ENCODE measurements at places on chromosomes 16 and 17. TPM values are rescaled to one million over a fixed set of nuclear protein-coding genes. Genes with fewer than 3 reads are reported as not detected.

FA2H gene
- total RNA-seq, result not detected

CPHXL2 gene
- not detected for total RNA-seq

PRCD gene
- total RNA-seq, result not detected

LGALS9B gene
- not detected for total RNA-seq

KCNH6 gene
- 0.28 TPM for total RNA-seq

- DNase-seq, result no peak
Measured at GRCh38 chr16:57701759-57702371, 7.3 kb downstream of the DRC7 start.

GRCh38 chr16:64745258-64745930 lies 376.5 kb downstream of the CDH11 start:
- DNase-seq, result peak; percentile 23

DNA sequence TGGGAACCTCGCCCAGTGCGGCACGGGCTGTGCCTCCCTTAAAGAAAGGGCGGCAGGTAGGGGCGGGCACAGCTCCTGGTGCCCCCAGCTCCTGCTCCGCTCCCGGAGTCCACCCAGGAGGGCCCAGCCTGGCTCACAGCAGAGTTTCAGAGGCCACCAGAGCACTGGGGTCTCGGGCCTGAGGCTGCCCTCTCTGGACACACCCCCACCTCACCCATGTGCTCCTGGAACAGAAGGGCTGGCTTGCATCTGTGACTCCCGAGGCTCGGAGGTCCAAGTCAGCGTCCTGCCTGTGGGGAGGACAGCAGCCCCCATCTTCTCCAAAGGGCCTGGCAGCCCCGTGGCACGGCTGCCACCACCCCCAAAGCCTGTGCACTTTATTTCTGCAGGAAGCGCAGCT lies 62.7 kb downstream of the RBFOX3 start:
- no peak for DNase-seq

DNA sequence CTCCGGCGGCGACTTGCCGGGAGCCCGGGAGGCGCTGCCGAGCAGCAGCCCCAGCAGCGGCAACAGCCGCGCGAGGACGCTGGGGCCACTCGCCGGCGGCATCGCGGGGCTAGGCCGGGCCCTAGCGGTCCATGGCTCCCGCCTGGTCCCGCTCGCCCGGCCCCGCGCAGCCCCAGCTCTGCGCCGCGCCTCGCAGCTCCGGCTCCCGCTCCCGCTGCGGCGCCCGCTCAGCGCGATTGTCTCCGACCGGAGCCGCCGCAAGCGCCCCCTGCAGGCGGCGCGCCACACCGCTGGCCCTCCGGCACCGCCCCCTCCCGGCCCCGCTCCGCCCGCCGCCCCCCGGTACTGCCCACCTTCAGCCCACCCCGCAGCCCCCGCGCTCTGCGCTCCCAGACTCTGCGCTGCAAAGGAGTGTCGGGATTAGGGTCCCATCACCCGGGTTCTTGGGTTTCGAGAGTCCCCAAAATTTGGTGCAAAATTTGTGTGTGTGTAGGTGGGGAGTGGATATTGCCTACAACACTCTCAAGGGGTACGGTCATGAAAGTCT lies at the start of gene FAM171A2:
TSS of gene FAM171A2 (minus strand) at position 241 of the 547 bp plus-strand sequence. CDS start at position 102, 139 bp downstream.
- peak; percentile 41 for DNase-seq

GRCh38 chr17:29589524-29590410 lies at the start of gene GIT1:
Gene GIT1, minus strand, starts transcription at chr17:29589648. Its CDS starts 270 bp downstream, at chr17:29589378.
- DNase-seq, result peak; percentile 78

GRCh38 chr16:4205971-4206370 lies 35.9 kb downstream of the SRL start:
- no peak for DNase-seq

GRCh38 chr16:50393858-50394802 lies 25.3 kb upstream of the BRD7 start:
- DNase-seq, result no peak

- DNase-seq, result no peak
Measured at GRCh38 chr17:28554565-28554964, 2.1 kb upstream of the UNC119 start.

DNA sequence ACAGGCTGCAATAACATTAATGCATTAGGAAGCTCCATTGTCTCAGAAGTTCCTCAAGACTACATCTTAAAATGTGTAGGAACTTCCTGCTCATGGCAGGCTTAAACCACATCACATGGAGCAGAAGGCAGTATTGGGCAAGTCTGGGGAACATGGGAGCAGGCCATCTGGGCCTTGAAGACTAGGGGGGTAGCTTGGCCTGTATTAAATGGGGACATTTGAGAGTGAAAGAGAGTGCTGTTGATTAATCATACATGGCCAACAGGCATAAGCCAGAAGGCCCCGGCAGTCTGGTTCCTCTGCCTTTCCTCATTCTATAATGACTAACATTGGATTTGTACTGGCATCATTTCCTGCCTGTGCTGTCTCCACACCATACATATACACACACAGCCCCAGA lies 25.2 kb upstream of the SLC5A11 start:
- peak; percentile 44 for DNase-seq

GRCh38 chr17:79469646-79470045 lies 141.2 kb downstream of the RBFOX3 start:
- DNase-seq, result no peak

DNA sequence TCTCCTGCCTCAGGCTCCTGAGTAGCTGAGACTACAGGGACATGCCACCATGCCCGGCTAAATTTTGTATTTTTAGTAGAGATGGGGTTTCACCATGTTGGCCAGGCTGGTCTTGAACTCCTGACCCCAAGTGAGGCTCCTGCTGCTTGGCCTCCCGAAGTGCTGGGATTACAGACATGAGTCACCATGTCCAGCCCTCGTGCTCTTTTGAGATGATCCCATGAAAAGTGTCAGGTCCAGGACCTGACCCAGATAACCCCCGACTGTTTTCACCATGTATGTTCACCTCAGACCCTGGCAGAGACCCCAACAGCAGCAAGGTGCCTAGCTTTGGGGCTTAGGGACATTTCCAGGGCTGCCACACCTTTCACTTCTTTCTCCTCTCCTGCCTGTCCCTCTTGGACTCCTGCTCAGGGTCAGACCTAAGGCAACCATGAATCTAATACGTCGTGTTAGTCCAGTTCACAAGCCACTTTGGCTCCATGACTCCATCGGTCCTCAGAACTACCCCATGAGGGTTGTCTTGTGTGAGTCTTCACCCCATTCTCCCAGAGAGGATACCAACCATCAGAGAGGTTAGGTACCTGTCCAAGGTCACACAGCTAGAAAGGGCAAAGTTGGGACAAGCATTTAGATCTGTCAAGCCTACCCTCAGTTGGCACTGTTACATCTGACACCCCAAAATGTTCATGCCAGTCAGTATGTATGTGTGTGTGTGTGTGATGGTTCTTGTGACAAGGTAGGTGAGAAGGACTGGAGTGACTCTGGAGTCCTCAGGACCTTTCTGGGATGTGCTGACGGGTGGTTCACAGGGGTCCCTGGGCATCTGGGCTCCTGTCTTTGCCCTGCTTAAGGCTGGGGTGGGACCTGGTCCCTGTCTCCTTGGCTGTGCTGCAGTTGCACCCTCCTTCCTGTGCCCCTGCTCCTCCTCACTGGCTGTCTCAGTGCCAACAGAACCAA lies 23.1 kb upstream of the MAP3K14 start:
- DNase-seq, result no peak

DNA sequence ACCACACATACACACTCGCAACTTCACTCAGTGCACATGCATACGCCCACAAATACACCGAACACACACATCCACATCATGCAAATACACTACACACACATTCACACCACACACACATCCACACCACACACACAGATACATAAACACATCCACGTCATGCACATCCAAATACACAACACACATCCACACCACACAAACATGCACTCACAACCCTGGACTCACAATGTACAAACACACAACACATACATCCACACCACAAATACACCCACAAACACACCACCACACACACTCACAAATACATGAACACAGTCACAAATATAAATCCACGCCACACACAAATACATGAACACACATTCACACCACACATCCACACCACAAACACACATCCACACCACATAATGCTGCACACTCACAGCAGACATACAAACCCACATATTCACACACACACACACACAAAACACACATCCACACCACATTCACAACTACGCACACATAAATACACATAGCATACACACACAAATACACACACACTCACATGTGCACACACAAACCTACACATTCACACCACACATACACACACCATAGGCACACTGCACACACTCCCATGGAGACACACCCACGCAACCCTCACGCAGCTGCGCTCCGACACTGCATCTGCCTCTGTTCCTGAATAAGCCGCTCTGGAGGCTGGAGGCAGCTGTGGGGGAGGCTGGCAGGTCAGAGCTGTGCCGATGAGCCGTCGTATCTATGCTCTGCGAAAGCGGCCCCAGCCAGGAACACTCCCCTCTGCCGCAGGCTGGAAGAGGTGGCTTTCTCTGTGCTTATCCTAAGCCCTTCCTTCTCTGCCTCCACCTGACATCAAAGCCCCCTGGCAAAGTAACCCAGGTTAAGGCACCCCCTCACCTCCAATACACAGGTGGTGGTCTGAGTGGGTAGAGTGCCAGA lies 141.8 kb downstream of the GRIN2A start:
- no peak for DNase-seq

GRCh38 chr17:33684735-33685134 lies 391.6 kb upstream of the ASIC2 start:
- DNase-seq, result no peak

DNA sequence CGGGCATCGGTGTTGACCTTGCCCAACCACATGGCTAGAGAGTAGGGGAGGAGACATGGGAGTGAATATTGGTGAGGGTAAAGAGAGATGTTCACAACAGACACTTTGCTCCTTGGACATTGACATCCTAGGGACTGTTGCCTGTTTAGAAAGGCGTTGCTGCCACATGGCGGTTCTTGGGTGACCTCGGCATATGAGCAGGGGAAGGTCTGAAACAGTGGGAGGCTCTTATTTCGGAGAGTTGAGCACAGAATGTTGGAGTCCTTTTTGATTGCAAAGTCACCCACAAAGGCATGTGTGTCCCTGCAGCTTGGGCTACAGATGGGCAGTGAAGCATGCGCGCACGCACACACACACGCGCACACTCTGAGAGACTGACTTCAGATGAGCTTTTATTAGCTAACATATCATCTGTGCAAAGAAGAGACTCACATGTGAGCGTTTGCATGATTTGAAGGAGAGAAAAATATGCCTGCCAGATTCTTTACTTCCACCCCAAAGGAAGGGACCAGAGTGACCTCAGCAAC lies 104.4 kb downstream of the SHISA9 start:
- no peak for DNase-seq

- DNase-seq, result no peak
Measured at GRCh38 chr17:64148699-64149098, 18.8 kb upstream of the ERN1 start.

- no peak for DNase-seq
Measured at GRCh38 chr17:73187203-73187769, 5.6 kb upstream of the COG1 start.

DNA sequence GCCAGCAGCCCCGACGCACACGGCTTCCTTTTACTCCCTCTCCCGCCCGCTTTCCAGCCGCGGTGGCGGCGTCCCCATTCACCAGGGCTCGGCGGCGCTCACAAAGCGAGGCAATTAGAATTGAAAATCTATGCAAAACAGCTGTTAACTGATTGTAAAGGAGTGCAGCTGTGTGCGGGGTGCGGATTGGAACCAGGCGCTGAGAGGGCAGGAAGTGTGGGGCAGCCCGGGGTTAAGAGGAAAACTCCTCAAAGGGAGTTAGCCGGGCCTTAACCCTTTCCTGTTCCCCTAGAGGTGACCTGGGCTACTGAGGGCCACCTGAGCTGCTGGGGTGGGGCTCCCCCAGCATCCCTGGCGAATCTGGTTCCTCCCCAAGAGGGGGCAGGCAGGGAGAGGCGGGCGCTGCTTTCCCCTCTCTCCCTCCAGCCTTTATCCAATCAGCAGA lies 5.8 kb upstream of the GSE1 start:
- DNase-seq, result no peak

- no peak for DNase-seq
Measured at GRCh38 chr16:77434530-77435271, at the start of gene ADAMTS18. Gene ADAMTS18, minus strand, starts transcription at chr16:77435034. Its CDS starts 339 bp downstream, at chr16:77434695.

DNA sequence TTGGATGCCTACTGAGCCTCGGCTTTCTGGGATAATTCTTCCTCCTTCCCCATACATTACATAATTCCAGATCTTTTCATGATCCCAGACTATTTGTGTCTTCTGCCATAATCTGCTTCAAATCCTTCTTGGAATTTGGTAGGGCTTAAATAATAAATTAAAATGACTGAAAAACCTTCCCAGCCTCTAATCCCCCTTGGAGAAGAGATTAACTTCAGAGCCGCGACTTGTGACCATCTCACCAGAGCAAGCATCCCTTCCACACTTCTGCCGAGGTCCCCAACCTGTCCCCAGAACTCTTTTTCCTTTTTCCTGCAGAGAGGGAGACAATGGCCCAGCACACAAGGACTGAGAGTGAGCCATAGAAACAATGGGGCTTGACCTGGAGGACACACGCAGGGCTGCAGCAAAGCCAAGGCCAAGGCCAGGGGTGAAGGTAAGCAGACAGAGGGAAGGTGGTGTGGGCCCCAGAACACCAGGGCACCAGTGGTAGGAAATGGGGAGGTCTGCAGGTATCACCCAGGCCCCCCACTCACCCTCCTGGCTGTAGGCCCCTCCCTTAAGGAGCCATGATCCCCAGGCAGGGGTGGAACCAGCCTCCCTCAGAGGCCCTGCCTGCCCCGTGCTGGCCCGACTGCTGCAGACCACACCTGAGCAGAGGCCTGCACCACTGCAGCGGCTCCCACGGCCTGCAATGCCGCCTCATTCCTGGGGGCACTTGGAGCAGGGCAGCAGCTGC lies 9.6 kb upstream of the BCAR1 start:
- no peak for DNase-seq

- peak; percentile 37 for DNase-seq
Measured at GRCh38 chr16:86398201-86398600, 112.1 kb upstream of the FOXF1 start.

DNA sequence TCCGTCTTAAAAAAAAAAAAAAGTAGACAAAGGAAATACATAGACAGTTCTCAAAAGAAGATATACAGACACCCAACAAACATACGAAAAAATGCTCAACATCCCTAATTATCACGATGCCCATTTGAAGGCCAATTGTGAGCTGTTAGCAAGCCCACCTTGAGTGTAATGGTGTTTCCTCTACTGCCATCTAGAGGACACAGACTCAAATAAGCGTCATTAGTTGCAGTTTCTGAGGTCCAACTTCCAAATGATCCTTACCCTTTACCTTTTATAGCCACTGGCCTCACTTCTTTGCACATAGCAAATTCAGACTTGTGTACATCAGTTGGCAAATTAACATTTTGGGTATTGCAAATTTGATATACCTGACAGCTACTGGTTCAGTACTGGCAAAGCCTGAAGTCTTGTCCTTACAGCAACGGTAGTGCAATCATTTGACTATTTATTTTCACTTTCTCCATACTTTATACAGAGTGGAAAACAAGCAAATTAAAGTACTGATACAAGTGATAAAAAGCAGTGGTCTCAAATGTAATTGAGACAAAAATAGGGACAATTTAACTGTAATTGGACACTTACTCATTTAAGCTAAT lies 536.3 kb upstream of the EEF2KMT start:
- peak; percentile 4 for DNase-seq

GRCh38 chr17:31596382-31597323 lies 205.2 kb downstream of the RAB11FIP4 start:
- peak; percentile 98 for DNase-seq

GRCh38 chr16:72129976-72130656 lies 36.5 kb downstream of the DHX38 start:
- no peak for DNase-seq

- DNase-seq, result no peak
Measured at GRCh38 chr17:76597156-76598003, 11.7 kb upstream of the ST6GALNAC2 start.

Data from IMR-90 (cell line).